ENCODE measurements at places on chromosomes 12 and 14.

- DNase-seq: no peak
These were observed 12.7 kb downstream of the ERC1 start for GRCh38 chr12:1003600-1004271.

DNA sequence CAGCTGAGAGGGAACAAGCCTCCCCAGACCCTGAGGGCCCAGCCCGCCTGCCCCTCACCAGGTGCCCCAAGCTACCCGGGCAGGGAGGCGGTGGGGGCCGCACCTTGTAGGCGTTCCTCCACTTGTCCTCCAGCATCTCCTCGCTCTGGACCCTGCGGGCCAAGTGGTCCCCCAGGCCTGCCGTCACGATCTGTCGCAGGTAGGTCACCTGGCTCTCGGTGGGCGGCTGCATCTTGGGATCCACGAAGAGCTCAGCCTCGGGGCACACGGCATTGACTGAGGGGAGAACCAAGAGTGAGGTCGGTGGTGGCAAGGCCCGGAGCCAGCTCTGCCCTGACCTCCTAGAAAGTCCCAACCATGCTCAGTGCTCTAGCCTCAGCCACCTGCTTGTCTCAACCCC, 36.6 kb downstream of the DHX37 start:
- no peak for DNase-seq

DNA sequence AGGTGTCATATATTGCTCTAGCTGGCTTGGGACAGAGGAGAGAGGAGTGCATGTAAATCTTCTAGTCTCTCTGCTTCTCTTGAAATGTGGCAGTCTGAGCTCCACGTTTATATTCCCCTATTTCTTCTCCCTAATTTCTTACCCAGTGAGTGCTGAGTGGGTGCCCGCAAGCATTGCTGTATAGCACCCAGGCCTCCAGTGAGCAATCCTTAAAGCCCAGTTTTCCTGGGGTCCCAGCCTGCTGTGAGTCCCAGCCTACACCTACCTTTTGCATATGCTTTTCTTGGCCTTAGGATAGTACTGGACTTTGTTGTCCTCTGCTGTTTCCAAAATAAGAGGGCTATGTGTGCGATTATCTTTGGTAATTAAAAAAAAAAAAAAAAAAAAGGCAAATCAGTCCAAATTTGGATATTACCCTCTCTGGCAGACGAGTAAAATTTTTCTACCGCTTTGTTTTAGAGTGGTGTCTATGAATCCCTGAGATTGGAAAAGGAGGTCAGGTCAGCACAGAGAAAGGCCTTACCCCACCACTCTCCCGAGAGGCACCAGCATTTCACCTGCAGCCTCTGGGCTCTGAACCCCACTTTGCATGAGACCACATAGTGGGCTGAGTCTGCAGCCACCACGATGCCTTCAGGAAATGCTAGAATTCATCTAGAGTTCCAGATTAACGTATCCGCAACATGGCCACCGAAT, 1.1 kb downstream of the MGST1 start:
- no peak for DNase-seq

- no peak for DNase-seq
These were observed 103.7 kb upstream of the IFNG-AS1 start for GRCh38 chr12:67885375-67886169.

DNA sequence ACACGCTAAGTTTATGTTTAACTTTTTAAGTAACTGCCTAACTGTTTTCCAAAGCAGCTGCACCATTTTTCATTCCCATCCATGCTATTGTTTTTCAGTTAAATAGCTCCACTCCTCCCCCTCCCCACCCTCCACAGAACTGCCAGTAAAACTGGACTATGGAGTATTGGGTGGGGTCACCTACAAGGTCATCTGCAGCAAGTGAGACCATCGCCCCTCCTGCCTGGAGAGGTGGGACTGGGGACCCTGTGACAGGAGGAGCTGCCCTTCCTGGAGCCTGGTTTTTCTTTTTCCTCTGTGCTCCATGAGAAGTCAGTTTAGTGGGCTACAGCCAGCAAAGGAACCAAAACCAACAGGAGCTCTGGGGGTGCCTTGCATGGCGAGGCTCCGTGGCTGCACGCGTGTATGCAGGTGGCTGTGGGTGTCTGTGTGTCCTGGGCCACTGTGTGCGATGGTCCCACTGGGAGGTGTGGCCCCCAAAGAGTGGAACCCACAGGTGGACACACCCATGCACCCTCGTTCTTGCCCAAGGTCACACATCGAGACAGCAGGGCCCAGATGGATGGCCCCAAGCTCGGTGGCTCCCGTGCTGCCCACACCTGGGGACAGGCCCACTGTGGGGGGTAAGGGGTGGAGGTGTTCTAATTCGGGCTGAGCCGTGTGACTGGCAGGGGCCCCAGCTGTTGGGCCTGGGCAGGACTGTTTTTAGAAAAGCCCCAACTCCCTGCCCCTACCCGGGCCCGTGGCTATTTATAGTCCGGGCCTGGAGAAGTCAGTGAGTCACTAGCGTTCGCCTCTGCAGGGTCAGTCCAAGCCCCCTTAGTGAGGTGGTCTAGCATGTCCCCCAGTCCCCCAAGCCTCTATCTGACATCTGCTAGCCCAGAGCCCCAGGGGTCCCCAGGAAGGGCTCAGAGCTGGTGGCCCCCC, 2.3 kb upstream of the ADSS1 start:
- no peak for DNase-seq

DNA sequence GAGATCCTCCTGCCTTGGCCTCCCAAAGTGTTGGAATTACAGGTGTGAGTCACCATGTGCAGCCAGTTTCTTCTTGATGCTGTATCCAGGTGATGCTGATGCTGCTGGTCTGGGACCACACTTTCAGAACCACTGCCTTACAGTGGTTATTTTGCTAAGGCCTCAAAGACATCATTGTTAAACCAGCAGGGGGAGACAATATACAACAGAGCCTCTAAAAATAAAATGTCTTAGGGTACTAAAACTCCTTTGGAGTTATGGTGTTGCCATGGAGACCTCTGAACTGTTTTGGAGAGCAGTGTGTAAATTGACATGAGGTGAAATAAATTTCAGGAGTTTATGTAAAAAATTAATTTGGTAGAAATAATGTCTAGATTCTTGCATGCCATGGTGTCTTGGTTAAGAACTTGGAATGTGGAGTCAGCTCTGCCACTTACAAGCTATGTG, 1.1 kb upstream of the ARG2 start:
- DNase-seq: no peak

GRCh38 chr12:121110211-121110940, 22.3 kb upstream of the P2RX7 start:
- peak; percentile 54 for DNase-seq

DNA sequence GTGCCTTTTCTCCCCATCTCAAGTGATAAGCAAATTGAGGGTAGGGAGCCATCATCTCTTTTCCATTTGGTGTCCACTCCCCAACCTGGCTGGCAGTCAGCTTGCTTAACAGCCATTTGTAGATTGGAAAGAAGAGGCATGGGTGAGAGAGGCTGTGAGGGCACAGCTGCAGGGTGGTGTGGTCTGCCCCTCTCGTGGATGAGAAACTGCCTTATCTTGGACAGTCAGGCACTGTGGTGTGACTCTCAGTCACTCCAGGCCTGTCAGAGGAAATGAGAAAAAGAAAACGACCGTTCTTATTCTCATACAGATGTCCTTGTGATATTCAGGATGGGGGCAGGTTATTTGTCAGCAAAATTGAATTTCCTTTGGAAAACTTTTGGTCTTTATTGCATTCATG, 65.1 kb upstream of the SRSF5 start:
- no peak for DNase-seq

Measured in GM18507 (cell line).